Stimulated activated CD8-positive, alpha-beta memory T cell treated with anti-CD3 and anti-CD28 coated beads, Interleukin-4, amount 100 ng/mL, for 48 hours (primary cell): ENCODE measurements at places on chromosomes 2 and 18.

DNA sequence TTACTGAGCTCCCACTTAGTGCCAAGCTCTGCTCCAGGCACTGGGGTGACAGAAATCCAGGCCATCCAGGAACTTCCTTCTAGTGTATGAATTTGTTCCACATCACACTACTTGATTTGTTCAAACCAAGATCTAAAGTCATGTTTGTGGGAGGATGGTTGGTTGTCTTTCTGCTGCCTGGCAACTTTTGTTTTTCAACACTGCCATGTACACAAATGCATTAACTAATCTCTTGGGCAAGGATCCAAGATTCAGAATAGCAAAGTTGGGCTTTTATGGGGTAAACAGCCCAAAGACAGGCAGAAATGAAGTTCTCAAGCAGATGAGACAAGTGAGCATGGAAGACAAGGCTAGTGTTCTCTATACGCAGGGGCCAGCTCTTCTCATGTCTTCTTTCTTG, 53.4 kb upstream of the PROKR1 start:
- no peak for DNase-seq

DNA sequence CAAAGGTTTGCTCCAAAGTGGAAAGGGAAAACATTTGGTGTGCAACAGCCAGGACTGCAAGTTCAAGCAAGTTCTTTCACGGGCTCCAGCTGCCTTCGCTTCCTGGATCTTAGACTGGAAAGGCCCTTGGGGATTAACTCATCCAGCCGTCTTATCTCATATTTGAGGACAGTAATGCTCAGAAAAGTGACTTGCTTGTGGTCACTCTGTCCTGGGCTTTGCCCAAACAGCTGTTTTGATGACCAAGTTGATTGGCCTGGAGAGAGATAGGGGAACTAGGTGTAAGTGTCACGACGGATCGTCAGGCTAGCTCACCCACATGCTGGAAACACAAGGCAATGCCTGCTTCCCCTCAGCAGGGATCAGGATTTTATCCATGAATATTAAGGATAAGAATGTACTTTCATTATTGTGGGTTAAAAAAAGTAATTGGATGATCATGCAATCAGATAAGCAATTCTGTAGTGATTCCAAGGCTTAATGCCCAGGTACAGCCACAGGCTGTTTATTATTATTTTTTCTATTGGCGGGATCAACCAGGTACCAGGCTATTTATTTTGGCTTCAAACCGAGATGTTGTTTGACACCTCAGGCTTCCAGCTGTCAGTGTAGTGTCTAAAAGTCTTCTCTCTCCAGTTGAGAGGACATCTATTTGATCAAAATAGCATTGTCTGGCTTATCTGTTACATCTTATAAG, 162.5 kb upstream of the EPAS1 start:
- no peak for DNase-seq

GRCh38 chr2:140542627-140543026, 1588.2 kb downstream of the LRP1B start:
- DNase-seq: no peak

DNA sequence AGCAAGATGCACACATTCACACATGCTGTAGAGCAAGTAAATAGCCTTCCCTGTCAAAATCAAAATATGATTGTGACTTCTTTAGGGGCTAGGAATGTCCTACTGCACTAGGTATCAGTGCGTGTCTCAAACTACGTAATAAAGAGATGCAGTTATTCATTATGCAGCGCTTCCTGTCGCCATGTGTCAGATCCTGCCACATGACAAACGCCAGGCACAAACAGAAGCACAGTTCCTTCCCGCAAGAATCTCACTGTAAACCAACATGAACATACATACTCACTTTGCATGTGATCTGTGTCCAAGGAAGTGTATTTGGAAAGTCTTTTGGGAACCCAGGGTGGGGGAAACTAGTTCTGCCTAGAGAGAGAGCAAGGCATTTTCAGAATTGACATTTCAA, 599.9 kb downstream of the RNF144A start:
- DNase-seq: no peak

GRCh38 chr2:107743274-107743673, 83.4 kb upstream of the RGPD4 start:
- DNase-seq: no peak

DNA sequence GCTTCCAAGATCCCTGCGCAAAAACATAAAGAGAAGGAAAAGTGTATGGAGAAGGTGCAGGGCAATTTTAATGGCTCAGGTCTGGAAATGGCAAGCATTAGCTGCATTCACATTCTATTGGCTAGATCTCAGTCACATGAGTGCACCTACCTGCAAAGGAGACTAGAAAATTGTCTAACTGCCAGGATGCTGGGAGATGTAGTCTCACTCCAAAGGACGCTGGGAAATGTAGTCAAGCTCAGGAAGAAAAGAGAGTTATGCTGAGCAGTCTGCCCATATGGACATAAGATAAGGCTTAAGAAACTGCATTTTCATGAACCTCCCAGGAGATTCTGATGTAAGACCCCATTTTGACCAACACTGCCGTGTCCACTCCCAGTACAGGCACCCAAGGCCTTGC, 9.5 kb upstream of the KLHL29 start:
- no peak for DNase-seq

- DNase-seq: no peak
These were observed 122.5 kb downstream of the MAIP1 start for GRCh38 chr2:200077838-200078237.

DNA sequence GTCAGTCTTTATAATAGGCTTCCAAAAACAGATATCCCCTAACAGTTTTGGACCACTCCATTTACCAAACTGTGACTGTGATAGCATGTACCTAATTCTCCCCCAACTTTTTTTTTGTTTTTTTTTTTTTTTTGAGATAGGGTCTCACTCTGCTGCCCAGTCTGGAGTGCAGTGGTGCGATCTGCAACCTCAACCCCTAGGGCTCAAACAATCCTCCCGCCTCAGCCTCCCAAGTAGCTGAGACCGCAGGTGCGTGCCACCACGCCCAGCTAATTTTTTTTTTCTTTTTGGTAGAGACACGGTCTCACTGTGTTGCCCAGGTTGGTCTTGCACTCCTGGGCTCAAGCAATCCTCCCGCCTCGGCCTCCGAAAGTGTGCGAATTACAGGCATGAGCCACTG, 52.9 kb downstream of the REV1 start:
- no peak for DNase-seq

DNA sequence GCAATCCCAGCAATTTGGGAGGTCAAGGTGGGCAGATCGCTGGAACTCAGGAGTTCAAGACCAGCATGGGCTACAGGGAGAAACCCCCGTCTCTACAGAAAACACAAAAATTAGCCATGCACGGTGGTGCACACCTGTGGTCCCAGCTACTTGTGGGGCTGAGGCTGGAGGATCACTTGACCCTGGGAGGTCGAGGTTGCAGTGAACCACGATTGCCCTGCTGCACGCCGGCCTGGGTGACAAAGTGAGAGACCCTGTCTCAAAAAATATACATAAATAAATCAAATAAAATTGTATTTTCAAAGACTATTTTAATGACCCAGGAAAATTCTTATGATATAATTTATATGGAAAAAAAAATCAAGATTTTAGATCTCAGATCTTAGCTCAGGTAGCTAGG, 191.5 kb downstream of the ZFP36L2 start:
- no peak for DNase-seq

DNA sequence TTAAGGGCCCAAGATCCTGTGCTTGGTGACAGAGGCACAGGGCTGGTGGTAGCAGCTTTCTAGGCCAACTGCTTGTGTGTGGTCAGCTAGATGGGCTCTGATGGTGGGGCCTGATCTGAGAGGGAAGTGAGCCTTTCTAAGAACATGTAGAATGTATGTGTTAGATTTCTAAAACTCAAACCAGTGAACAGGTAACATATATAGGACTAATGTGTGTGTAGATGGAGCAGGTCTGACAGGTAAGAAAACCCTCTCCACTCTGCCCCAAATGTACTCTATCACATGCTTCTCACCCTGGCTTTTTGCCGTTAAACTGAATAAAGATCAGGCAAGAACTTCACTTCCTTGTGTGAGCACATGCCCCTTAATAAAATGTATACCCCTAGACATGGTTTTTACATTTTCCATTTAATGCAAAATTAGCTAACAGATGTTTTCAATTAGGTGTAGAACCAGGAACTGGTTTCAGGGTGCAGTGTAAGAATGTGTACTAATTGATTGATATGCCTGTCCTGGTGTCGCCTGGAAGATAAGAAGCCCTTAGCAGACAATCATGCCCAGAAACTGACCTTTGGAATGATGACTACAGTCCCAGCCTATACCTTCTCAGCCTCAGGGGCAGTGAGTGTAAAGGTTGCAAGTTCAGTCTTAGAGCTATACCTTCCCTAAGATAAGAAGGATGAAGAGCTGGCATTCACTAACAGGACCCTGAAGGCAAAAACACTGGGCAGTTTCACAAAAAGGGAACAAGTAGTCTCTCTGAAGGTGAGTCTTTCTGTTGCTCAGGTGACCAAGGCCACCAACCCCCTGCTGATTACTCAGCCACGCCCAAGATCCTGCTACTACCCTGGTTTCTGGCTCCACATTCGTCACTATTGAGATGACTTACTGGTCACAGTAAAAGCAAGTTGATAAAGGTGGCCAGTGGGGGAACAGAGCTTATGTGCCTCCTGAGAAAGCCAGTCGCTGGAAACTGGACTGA, 71.2 kb downstream of the SPATS2L start:
- no peak for DNase-seq

GRCh38 chr2:228344531-228344930, 163.0 kb upstream of the SPHKAP start:
- DNase-seq: no peak

- no peak for DNase-seq
These were observed 170.2 kb downstream of the PRKCE start for GRCh38 chr2:45821558-45822271.

DNA sequence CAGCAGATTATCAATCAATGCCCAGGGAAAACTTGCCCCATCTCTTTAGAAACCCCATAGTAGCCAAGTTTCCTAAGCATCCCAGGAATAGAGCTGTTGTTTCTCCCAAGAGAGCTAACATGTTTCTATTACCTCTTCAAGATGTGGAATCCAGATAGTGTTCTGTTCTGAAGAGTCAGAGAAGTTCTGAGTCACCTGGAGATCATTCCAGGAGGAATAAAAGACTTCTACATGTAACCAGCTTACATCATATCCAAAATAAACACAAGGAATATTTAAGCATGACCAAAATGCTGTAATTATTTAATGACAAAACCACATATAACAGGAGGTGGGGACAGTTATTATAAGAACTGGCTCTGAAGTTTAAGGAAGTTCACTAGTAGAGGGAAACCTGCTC, 51.0 kb upstream of the GORASP2 start:
- no peak for DNase-seq

DNA sequence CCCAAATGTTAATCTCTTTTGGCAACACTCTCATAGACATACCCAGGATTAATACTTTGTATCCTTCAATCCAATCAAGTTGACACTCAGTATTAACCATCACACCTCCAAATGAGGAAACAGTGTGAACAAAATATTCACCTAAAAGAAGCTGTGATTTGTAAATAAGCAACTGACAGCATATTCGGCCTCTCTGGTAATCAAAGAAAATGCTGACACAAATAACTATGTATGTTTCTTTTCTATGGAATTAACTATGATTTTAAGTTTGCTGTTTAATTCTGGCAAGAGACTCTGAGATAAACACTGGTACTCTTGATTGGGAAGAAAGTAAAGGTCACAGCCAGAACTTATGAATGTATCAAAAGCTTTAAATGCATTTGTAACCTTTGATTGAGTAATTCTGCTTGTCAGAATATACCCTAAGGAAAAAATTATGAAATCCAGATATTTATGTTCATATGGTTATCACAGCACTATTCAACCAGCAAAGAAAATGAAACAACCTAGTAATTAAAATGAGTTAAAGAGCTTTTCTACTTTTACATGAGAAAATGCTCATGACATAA, 3.6 kb upstream of the GYPC start:
- no peak for DNase-seq

- DNase-seq: no peak
These were observed 41.0 kb upstream of the GPR17 start for GRCh38 chr2:127604986-127605385.

DNA sequence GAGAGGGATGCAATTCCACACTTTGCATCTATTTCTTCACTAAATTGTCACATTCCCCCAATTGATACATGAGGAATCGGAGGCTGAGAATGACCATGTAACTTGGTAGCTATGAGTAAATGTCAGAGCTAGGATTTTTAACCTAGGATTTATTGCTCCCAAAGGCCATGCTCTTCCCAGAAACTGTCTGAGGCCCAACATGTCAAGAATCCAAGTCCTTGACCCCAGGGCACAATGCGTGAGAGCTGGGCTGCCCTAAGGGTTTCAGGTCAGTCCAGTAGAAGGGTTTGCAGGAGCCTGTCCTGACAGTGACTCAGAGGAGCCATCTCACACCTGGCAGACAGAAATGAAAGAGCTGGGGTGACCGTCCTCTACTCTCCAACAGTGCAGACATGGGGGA, 30.3 kb downstream of the LRRC30 start:
- no peak for DNase-seq

DNA sequence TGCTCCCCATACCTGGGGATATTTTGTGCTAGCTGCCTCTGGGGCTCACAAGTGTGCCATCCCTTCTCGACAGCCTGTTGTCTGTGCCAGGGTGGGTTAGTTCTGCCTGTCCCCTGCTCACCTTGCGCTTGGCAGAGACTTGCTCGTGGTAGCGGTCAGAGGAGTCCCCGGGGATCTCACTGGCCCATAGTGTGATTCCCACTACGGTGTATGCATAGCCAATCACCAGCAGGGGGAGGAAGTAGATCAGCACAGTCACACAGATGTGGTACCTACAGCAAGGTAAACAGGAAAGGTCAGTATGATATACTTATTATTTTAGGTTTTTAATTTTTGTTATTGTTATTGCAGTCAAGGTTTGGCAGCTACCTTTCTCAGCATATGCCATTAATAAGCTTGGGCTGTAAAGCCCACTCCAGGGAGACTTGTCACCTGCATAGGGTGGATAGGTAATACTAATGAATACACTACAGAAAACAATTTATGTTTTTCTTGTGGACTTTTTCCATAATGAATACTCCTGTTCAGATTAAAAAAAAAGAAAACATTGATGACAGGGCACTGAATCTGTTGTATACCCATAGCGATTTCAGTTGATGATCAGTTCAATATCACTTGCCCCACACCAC, 95.2 kb downstream of the POLE4 start:
- no peak for DNase-seq

GRCh38 chr2:14540015-14540414, 92.5 kb upstream of the LRATD1 start:
- no peak for DNase-seq

GRCh38 chr2:197990356-197990755, 186.0 kb downstream of the PLCL1 start:
- DNase-seq: no peak

- DNase-seq: no peak
These were observed 171.8 kb downstream of the CDH2 start for GRCh38 chr18:28005164-28005563.

GRCh38 chr2:224847381-224847780, 131.2 kb upstream of the CCDC195 start:
- DNase-seq: no peak

- no peak for DNase-seq
These were observed 164.3 kb upstream of the APCDD1 start for GRCh38 chr18:10289951-10290637.
